ENCODE measurements at places on chromosomes 16 and 17.

- DNase-seq, result no peak
These were observed 10.8 kb downstream of the CHD9 start for GRCh38 chr16:53065461-53066061.

DNA sequence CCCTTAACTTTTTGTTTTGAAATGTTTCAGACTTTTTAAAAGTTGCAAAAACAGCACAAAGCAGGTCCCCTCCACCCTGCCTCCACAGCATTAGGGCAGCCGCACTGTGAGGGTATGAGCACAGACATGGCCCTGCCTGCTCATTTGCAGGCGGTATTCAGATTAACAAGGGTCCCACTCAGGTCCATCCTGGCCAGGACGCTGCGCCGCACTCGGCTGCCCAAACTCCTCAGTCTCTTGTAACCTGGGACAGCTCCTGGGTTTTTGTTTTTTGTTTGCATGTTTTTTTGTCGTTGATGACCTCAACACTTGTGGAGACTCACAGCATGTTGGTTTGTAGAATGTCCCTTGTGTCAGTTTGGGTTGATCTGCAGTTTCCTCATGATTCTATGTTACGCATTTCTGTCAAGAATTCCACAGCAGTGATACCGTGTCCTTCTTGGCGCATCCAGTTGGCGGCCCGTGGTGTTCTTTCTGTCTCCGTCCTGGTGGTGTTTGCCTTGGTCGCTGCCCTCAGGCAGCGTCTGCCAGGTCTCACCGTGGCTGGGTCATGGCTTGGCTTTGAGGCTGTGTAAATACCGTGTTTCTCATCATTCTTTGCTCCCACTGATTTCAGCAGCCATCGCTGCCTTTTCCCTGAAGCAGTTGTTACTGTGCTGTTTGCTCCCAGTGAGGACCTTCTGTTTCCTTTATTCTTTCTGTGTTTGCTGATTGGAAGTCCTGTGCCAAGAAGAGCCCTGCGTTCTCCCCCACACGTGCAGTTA, 18.5 kb downstream of the CRAMP1 start:
- DNase-seq, result no peak

- no peak for DNase-seq
These were observed 32.2 kb downstream of the RCVRN start for GRCh38 chr17:9872852-9873251.

DNA sequence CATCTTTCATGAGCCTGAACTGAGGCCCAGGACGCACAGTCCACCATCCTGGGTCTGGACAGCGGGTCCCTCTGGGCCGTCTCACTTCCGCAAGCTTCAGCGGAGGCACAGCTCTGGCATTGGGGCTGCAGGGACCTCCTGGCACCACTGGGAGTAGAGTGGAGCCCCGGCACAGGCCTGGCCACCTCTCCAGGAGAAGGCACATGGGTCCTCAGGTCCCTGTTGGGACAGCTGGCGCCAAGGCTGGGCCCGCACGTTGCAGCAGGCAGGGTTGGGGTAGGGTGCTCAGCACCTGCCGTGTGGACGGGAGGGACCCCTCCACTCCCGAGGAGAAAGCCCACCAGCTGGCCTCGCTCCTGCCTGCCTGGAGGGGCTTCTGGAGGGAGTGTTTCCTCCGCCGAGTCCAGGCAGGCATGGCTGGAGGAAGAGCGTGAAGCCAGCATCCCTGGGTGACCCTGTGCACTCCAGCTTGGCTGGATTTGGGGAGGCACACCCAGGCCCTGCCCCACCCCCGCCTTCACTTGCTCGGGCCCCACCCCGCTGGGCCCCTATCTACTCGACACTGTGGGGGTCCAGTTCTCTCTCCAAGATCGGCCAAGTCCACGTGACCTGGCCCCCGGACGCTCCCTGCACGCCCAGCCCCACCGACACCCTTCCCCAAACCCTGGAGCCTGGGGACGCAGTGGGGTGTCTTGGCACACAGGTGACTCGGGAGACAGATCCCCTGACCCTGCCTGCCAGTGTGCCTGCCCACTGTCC, 6.6 kb upstream of the METRNL start:
- no peak for DNase-seq

GRCh38 chr17:32518646-32519227, 31.9 kb downstream of the CDK5R1 start:
- no peak for DNase-seq

DNA sequence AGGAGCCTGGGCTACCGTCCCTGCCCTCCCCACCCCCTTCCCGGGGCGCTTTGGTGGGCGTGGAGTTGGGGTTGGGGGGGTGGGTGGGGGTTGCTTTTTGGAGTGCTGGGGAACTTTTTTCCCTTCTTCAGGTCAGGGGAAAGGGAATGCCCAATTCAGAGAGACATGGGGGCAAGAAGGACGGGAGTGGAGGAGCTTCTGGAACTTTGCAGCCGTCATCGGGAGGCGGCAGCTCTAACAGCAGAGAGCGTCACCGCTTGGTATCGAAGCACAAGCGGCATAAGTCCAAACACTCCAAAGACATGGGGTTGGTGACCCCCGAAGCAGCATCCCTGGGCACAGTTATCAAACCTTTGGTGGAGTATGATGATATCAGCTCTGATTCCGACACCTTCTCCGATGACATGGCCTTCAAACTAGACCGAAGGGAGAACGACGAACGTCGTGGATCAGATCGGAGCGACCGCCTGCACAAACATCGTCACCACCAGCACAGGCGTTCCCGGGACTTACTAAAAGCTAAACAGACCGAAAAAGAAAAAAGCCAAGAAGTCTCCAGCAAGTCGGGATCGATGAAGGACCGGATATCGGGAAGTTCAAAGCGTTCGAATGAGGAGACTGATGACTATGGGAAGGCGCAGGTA, 762 bp downstream of the CDK12 start:
- DNase-seq, result no peak

- DNase-seq, result no peak
These were observed 410.6 kb downstream of the ZFHX3 start for GRCh38 chr16:72637306-72637705.

- DNase-seq, result no peak
These were observed 147.7 kb upstream of the WSCD1 start for GRCh38 chr17:5922476-5922875.

DNA sequence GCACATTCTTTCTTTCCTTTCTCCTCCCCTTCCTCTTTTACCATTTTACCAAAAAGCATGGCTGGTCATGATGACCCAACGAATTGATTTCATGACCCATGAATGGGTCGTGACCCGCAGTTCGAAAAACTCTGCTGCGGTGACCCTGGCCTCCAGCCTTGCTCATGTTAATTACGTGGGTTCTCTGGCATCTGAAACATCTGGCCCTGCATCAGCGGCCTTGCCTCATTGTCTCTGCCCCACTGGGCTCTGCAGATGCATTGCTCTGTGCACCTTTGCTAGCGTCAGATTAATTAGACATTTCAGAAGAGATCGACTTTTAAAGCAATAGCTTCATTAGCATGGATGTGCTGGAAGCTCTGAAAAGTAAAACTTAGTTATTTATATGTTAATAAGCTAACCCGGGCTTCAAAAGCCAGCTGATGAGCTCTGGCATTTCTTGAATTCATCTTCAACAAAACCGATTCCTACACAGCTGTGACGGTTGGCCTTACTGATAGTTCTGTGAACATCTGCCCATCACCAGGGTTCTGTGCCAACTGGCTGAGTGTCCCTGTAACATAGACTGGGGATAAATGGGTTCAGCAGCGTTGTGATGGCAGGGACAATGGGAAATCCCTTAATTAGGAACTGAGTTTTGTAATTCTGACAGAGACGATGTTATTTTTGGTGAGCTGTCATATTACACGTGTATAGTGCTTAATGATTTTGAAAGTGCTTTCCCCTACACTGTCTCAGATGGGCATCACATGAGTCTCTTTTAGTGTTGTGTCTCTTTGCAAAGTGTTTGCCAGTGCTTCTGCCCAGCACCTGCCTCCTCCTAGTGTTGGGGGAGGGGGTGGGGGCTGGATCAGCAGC, 225.9 kb upstream of the EEF2KMT start:
- no peak for DNase-seq

- no peak for DNase-seq
These were observed 328.1 kb downstream of the CA10 start for GRCh38 chr17:51830451-51830850.

DNA sequence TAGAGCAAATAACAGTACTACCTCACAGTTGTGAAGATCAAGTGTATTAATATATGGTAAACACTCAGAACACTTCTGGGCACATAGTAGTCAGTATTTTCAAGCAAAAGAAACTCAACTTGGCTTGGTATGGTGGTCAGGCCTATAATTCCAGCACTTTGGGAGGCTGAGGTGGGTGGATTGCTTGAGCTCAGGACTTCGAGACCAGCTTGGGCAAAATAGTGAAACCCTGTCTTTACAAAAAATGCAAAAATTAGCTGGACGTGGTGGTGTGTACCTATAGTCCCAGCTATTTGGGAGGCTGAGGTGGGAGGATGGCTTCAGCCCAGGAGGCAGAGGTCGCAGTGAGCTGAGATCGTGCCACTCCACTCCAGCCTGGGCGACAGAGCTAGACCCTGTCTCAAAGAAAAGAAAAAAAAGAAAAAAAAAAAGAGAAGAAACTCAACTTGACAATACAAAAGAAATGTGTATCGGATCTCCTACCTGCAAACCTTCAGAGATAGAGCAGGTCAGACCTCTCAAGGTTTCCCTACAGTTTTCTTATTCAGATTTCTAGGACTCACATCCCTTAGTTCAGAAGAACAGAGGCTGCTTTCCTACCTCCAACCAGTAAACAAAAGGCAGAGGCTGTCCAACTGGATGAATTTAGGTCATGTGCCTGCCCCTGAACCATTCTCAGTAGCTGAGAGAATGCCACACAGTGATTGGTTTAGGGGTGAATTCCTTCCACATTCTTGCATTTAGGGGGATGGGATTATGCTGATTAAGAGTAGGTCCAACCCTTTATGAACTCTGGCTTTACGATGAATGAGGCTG, 1.7 kb upstream of the KPNA2 start:
- DNase-seq, result no peak

DNA sequence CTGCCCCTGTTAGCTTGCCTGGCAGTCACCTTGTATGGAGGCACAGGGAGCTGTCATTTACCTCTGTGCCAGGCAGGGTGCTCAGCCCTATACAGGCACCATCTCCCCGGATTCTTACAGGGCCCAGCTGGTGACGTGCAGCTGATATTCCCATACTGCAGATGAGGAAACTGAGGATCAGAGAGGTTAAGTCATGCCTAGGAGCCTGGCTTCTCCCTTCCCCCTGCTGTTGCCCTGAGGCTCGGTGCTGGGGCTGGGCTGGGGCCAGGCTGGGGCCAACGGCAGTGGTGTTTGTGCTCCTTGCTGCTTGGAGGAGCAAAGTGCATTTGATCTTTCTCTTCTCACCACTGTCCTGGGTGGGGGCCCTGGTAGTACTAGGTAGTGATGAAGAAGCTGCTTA, 54.7 kb upstream of the IL34 start:
- DNase-seq, result no peak

- no peak for DNase-seq
These were observed 11.5 kb upstream of the C17orf113 start for GRCh38 chr17:42061646-42062487.

DNA sequence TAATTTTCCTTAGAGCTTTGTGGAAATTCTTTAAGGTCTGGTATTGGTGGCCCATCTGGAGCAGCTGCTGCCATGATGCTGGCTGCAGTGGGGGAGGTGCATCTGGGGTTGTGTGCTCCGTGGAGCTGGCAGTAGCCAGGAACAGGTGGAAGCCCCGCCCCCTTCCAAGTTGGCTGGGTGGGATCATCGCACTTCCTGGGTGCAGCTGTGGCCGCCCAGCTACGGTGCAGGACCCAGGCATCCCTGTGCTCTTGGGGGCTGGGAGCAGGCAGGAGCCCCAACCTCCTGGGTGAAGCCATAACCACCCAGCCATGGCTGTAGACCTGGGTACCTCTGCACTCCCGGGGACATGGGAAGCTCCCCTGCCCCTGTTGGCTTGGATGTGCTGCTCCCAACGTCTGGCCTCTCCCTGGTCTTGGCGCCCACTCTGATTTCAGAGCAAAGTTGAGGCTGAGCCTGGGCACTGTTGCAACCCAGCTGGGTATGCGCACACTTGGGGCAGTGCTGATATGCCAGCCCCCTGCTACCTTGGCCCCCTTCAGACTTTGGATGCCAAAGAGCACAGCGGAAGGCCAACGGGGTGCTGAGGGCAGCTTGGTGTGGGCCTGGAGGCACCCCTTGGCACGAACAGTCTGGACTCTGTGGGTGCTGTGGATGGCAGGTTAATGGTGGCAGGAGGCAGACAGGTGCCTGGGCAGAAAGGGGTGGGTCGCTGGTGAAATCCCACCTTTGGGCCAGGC, 145.2 kb downstream of the MYO1D start:
- DNase-seq, result no peak

- no peak for DNase-seq
These were observed 11.2 kb upstream of the CORO6 start for GRCh38 chr17:29633886-29634285.

GRCh38 chr17:79159471-79159870, 84.8 kb downstream of the ENGASE start:
- DNase-seq, result no peak

GRCh38 chr16:88505405-88506082, 52.5 kb downstream of the ZFPM1 start:
- DNase-seq, result no peak

- DNase-seq, result no peak
These were observed 7.3 kb downstream of the PROCA1 start for GRCh38 chr17:28704219-28704858.

- DNase-seq, result no peak
These were observed 27.8 kb upstream of the ITGA3 start for GRCh38 chr17:50027881-50028735.

DNA sequence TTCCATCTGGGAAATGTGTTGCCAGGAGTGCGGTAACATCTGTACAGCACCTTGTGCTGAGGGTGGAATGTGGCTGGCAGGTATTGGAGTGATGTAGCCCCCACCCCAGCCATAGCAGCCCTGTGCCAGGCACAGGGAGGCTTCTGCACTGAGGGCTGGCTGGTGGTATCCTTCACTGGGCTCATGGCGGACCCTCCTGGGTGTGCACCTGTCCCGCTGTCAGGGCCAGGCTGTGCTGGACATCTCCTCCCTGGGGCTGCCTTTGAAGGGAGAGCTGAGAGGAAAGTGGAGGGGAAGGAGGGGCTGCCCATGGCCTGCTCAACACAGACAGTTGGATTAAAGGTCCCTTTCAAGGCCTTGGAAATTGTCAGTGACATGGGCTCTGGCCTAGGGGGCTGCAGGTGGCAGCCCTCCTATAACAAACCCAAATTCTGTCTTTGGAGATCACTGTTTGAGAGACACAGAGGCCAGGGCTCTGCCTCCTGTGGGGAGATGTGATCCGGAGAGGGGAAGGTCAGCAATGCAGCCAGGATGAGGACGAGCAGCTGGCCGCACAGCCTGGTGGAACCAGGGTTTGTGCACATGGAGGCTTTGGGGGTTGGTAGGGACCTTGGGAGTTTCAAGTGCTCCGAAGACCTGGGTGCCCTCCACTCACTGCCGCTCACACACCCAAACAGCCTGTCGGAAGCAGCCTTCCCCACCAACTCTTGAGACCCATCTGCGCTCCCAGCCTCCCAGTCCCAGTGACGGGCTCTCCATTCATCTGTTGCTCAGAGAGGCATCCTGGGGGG, 22.8 kb downstream of the NKD1 start:
- no peak for DNase-seq

GRCh38 chr17:8900207-8900606, 32.7 kb upstream of the PIK3R6 start:
- DNase-seq, result no peak

GRCh38 chr17:50626037-50626574, 8.6 kb upstream of the ABCC3 start:
- peak; percentile 43 for DNase-seq

GRCh38 chr16:68065716-68066305, 19.4 kb upstream of the NFATC3 start:
- DNase-seq, result no peak

Measured in CMK (cell line).